Stimulated activated CD8-positive, alpha-beta memory T cell treated with anti-CD3 and anti-CD28 coated beads, Interleukin-12 subunit alpha, Interleukin-12 subunit beta, amount 100 ng/mL, for 4 hours (primary cell): ENCODE measurements at places on chromosomes 3 and 15.

DNA sequence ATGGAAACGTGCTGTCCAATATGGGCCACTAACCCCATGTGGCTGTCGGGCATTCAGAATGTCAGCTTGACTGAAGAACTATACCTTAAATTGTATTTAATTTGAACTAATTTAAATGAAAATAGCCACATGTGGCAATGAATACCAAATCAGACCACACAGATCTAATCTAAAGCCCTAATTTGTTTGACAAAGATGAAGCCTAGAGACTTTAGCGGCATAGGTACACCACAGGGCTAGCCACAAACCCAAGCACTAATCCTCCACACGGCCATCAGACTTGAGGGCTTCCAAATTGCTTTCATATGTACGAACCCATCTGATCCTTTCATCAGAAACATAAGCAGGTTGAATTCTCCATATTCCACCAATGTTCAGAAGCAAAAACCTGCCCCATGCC, 81.4 kb downstream of the SHQ1 start:
- no peak for DNase-seq

- DNase-seq, result no peak
Measured at GRCh38 chr3:52057812-52058495, 1.6 kb upstream of the DUSP7 start.

- no peak for DNase-seq
Measured at GRCh38 chr3:52147804-52148203, 6.4 kb downstream of the POC1A start.

GRCh38 chr15:74584779-74585178, 30.9 kb upstream of the CLK3 start:
- DNase-seq, result no peak

DNA sequence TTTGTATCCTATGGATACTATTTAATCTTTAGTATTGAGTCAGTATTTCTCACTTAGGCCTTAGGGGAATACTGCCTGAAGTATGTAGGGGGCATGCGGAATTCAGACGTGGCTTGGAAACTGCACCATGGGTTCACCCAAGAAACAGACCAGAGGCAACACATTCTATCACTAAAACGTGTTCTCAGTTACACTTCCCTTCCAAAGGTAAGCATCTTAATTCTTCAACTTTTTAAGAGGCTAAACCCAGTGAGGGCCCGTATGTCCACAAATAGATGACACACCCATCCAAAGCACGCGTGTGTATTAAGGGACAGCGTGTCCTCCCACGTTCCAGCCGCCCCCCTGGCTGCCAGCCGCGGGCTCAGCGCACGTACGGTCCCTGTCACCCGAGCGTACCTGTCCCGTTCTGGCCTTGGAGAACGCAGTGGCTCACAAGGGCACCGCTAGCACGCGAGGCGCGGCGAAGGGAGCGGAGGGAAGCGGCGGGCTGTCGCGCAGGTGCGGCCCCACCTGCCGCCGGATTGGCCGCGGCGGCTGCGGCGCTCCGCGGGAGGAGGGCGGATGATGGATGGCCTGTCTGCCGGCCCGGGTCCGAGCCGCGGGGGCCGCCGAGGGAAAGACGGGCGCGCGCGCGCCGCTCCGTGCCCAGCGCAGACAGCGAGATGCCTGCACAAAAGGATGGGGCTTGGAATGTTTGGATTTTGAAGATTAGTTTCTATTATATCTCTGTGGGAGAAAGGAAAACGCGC, 1003.9 kb upstream of the NR2F2 start:
- no peak for DNase-seq

DNA sequence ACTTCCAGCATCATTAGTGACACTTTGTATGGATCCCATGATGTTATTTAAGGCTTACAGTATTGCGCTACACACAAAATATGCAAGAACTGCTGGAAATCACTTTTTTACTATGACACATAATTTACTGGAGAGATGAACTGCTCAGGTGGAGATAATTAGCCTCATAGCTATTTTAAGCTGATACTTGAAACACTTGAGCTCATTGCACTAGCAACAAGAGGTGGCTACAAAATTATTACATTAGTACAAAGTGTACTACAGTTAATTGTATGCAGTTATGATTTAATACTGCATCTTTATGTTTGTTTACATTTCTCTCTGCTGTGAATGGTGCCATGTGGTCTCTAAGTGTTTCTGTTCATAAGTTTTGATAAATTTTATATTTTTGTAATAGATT, 6.5 kb upstream of the LZTFL1 start:
- no peak for DNase-seq

DNA sequence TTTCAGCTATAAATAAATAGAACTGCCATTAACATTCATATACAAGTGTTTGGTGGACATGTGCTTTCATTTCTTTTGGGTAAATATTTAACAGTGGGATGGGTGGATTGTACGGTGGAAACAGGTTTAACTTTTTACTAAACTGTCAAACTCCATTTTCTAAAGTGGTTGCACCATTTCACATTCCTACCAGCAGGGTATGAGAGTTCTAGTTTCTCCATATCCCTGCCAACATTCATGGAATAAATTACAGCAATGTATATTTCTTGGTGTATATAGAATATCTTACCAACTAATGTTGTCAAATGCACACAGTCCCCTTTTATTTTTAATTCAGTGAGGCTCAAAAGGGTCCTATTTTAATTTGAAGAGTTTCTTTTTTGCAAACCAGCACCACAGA, 71.3 kb upstream of the CTXND1 start:
- no peak for DNase-seq

- DNase-seq, result no peak
Measured at GRCh38 chr15:74202452-74203401, at the start of gene STRA6. STRA6 (minus strand) TSS chr15:74202787; CDS start chr15:74202267, 520 bp downstream.

GRCh38 chr3:124041553-124041952, 49.6 kb upstream of the ROPN1 start:
- no peak for DNase-seq

DNA sequence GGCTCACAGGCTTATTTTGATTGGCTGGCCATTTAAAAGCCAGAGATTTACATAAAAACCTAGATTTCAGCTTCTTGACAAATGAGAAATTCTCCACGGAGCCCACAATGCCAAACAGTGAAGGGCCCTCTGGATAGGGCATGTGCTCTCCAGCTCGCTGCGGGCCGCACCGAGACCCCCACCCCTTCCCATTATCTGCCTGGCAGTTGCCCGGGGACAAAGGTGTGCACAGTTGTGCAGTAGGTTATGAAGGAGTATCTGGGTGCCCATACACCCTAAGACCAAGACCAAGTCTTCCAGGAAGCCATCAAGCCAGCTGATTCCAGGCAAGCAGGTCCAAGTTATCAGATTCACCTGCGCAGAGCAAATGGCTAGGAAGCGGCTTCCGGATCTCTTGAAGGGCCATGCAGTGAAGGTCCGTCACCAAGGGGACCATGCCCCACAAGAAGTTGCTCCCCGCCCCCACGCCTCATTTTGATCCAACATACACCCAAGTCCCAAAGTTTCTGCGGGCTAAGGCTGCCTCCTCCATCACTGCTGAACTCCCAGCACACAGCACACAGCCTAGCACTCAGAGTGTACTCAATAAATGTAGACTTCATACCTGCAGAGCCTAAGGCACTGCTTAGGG, 1.3 kb downstream of the MRPS25 start:
- no peak for DNase-seq

DNA sequence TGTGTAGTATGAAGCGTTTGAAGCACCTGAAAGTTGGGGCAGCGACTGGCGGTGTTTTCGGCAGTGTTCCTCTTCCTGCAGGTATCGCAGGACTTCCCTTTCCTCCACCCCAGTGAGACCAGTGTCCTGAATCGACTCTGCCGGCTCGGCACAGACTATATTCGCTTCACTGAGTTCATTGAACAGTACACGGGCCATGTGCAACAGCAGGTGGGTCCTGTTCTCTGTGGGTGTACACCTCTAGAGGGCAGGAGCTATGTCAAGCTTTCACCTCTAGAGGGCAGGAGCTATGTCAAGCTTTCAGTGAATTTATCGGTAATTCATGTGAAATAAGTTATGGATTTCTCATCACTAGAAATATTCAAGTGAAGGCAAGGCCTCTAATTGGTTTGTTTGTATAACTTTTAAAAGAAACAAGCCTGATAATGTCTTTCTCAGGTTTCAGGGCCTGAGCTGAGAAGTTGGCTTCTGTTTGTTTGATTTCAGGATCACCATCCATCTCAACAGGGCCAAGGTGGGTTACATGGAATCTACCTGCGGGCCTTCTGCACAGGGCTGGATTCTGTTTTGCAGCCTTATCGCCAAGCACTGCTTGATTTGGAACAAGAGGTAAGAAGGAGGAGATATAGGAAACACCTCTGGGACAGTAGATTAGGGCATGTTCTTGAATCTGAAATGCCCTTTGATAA, 5.3 kb downstream of the TUBGCP4 start:
- DNase-seq, result no peak

DNA sequence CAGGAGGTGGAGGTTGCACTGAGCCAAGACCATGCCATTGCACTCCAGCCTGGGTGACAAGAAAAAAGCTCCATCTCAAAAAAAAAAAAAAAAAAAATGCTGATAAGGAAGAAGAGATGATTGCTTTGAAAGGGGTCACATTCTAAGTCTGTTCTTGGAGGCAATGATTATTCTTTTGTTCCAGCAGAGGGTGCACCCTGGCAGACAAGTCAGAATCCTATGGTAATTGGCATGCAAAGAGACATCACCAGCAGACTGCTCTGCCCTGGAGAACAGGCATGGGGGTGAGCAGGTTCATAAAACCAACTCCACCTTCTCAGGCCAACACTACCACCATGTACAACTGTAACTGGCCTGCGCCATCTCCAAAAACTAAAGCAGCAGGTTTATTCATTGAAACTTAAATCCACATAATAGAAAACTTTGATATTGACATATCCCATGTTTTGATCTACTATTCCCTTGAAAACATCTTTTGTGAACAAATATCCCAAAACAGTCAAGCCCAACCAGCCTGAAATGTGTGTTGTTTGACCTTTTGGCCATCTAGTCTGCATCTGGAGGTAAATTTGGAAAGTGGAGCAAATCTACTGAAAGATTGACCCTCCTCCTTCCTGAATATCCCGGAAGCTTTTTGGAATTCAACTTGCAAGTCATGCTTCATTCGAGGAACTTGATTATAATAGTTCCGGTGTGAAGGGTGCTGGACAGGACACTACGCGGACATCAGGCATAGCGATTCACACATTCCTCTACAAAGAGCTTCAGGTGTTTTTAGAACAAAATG, 100.3 kb downstream of the MECOM start:
- DNase-seq, result no peak

- no peak for DNase-seq
Measured at GRCh38 chr3:117439812-117440211, 730.2 kb downstream of the TUSC7 start.

DNA sequence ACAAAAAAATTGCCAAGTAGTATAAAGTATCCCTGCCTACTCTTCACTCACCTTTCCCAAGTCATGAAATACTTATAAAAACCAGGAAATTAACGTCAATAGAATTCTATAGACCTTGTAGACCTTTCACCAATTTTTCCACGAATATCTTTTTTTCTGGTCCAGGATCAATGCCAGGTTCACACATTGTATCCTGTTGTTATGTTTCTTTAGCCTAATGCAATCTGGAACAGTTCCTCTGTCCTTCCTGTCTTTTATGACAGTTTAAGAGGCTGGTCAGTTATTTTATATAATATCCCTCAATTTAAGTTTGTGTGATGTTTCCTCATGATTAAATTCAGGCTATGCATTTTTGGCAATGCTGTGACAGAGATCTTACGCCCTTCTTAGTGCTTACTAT, 63.2 kb upstream of the MAGI1 start:
- DNase-seq, result no peak

DNA sequence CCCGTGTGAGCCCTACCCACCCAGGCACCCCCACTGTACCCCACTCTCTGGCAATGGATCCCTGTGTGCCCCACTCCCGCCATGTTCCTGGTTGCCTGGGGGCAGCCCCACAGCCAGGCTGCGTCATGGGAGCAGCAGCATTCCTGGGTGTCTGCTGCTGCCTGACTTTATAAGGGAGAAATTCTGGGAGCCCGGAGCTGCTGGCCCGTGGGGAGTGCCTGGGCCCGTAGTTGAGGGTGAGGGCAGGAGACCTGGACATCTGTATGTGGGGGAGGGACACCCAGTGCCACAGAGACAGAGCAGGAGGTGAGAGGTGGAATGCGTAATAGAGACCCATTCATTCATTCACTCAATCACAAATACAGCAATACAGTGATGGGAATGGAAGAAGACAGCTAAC, 15.1 kb downstream of the CSPG4 start:
- no peak for DNase-seq

DNA sequence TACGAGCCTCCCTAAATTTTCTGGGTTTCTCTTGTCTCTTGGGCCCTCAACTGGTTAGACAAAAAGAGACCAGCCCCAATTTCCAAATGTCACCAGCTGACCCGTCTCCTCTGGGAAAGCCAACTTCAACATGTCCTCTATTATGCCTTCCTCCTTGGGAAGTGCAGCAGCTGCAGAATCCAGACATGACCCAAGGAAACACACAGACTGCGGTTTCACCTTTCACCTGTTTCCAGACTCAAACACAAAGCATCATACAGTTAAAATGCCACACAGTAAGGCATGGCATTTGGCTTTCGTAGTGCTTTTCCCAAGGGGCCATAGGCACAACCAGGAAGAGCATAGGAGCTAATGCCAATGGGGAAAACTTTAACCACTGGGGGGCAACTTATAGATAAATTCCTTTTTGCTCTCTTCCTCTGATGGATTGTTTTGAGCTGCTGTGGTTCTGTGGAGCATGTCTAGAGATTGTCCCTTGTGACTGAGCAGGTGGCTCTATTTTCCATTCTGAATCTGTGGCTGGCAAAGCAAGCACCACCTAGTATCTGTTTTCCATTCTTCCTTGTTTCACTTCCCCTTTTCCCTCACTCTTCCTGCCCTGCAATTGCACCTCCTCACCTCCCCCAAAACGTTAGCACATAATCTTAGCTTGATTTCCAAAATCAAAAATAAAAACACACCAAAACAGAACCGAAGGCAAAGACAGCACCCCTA, 49.3 kb downstream of the HHLA2 start:
- no peak for DNase-seq

- DNase-seq, result no peak
Measured at GRCh38 chr15:98967096-98967495, 40.5 kb downstream of the PGPEP1L start.

GRCh38 chr15:44295750-44296431, 7.4 kb downstream of the GOLM2 start:
- DNase-seq, result no peak

DNA sequence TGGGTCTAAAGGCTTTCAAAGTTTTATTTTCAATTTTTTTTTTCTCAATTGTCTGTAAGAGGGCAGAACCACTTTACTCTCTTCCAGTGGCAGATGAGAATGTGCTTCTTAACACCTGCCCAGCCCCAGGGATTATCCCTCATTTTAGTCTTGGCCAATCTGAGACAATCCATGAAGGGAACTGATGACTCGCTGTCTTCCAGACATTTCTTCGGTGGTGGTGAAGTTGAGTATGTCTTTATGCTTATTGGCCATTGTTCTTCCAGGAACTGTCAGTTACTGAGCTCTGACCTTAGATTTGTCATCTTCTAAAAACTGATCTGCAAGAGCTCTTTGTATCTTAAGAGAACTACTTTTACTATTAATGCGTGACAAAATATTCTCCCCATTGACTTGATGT, 139.5 kb downstream of the TJP1 start:
- no peak for DNase-seq

GRCh38 chr15:91919014-91919534, 65.6 kb downstream of the SLCO3A1 start:
- DNase-seq, result no peak
